GM13977 (cell line): ENCODE measurements at places on chromosomes 1 and 21.

DNA sequence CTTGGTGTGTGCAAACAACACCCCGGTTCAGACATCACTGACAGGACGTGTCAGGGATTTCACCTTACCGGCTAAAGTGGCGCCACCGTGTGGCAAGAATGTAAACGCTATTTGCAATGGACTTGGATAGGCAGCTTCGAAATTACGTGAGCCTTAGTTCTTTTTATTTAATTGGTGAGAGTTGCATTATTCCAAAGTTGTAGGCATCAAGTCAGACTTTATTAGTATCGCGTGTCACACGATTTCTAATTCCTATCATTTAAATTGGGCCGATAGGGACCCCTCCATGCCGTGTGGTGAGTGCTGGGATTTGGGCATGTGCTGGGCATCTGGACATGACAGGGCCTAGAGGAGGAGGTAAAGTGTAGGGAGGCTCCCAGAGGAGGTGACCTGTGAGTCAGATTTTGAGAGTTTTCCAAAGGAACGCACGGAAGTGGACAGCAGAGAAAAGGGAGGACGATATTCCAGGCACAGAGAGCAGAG lies 14.5 kb upstream of the CPT2 start:
- DNase-seq: peak; percentile 84

DNA sequence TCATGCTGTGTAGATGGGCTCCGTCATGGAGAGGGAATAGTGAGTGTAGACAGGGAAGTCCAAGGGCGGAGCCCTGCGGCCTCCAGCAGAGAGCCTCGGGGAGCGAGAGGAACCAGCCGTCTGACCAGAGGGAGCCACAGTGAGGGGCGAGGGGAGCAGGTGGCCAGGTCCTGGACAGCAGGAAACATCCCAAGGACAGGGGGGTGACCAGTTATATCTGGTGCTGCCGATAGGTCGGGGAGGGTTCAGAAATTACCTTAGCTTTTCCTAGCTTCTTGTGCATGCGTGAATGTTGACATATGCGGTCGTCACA lies 46.5 kb downstream of the TRAPPC10 start:
- no peak for DNase-seq

- peak; percentile 92 for DNase-seq
These were observed 61.7 kb upstream of the ADAR start for GRCh38 chr1:154669464-154670282.

DNA sequence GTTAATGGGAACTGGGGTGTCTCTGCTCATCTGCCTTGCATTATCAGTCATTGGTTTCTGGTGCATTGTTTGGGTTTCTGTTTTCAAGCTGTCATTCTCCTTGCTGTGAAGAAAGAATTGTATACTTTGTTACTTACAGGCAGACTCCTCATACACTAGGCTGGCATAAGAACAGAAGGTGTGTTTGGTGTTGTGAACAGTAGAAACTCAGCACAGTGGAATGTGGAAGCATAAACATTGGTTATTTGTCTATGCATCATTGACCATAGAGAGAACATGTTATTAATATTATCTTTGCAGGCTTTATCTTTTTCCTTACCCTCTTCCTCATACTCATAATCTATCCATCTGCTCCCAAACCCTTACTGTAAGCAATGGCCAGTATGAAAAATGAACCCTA lies 18.2 kb downstream of the C1orf87 start:
- DNase-seq: no peak

DNA sequence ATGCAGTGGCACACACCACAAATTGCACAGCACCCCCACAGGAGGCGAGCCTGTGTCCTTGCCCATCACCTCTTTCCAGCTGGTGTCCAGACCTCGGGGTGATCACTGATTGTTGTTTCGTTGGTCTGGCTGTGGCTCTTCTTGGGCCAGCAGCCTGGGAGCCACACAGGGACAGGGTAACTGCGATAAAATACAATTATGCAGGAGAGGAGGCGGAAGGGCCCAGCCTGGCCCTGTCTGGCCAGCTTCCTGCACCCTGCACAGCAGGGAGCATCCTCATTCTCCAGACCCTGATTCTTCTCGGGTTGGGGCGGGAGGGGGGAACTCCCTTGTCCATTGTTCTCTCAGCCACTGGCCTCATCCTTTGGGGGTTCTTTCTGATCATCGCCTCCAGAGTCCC lies 83.6 kb downstream of the ADARB1 start:
- no peak for DNase-seq

GRCh38 chr1:55519937-55520683 lies 304.9 kb upstream of the USP24 start:
- no peak for DNase-seq

GRCh38 chr1:220880726-220881506 lies 1.7 kb downstream of the HLX start:
- DNase-seq: peak; percentile 64
